ENCODE measurements at places on chromosomes 1 and 21.

DNA sequence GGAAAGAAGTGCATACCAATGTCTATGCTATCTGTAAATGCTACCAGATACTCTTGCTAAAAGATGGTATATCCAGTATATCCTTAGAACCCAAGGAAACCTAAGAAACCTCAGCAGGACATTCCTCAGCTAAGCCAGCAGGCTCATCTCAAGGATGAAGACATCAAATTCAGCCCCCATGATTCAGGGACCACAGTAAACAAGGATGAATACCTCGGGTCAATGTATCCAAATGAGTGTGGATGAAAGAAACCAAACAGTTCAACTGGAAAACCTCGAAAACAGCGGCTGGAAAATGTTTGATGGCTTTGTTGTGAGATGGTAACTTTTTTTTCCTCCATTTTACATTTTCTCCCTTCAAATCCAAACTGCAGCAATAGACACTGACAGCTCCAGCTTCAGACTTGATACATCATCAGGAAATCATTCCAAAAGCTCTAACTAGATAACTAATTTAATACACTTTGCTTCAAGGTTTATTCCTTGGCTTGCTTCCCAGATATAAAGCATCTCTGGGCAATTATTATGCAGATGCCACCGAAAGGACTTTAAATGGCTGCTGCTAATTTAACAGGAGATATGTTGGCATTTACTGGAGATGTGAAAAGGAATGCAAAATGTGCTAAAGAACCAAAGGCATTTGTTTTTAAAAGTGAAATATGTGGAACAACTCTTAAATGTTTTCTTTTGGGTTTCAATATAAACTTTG, 73.6 kb downstream of the SMYD2 start:
- DNase-seq: no peak

- DNase-seq: no peak
Observed at GRCh38 chr1:98468111-98468717, 193.3 kb upstream of the SNX7 start.

DNA sequence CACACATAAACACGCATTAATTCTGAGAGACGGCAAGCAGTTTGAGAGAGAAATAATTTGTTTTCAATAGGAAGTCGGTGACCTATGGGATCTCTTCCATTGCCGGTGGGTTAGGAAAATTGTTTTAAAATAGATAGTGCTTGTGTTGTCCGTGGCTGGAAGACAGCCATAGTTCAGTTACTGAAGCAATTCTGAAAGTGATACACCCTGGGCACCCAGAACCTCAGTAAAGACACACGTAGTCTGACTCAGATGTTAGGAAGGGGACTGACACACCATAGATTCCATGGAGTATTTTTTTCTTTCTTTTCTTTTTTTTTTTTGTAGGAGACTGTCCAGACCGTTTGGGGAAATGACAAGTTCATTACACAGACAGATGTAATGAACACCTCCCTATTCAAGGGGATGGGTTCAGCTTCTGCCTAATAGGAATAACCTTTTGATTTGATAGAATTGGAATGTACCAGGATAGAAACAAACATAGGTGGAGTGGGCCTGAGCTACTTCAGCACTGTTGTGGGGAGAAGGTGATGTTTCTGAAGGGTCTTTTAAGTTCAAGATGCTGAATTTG, 1.6 kb downstream of the C1orf21 start:
- no peak for DNase-seq

DNA sequence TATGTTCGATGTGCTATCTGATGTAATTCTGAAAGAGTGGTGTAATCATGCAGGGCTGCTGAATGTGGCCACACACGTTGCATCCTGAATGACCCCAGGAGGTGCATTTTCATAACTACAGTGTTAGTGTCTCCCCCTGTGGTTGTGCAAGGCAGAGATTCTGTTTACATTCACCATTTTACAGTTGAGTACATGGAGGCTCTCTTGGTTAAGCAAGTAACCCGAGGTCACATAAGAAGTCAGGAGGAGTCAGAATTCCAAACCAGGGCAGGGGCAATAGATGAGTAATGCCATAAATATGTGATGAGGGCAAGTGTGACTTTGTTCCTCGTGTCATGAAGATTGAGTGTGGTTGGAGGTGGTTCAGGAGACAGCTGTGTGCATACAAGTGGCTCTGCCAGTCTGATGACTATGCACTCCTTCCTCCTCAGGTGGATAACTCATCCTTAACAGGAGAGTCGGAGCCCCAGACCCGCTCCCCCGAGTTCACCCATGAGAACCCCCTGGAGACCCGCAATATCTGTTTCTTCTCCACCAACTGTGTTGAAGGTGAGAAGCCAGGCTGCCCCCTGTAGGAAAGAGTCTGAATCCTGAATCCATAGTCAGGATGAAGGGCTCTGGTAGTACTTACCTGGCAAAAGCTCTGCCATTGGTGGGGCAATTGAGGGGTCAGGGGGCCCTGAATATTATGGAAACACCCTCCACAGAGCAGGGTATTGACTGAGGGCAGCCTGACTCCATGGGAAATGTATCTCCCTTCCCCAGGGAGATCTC, 9.3 kb downstream of the ATP1A2 start:
- no peak for DNase-seq

- no peak for DNase-seq
Observed at GRCh38 chr21:16047904-16048303, 318.1 kb downstream of the USP25 start.

DNA sequence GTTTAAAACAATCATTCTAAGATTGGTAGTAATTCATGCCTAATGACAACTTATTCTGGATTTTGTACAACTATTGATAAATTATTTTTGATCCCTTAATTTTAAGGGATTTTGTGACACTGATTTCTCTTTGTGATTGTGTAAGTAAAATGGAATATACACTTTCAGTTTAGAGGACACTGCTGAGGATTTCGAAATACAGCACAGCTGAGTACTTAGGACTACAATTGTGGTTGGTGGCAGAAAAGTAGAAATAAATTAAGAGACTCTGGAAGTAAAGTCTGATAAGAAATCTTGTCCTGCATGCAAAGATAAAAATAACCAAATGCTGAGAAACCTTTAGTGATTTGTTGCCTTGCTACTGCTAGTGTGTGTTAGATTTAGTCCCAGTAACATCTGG, 40.0 kb downstream of the TYW3 start:
- DNase-seq: no peak

DNA sequence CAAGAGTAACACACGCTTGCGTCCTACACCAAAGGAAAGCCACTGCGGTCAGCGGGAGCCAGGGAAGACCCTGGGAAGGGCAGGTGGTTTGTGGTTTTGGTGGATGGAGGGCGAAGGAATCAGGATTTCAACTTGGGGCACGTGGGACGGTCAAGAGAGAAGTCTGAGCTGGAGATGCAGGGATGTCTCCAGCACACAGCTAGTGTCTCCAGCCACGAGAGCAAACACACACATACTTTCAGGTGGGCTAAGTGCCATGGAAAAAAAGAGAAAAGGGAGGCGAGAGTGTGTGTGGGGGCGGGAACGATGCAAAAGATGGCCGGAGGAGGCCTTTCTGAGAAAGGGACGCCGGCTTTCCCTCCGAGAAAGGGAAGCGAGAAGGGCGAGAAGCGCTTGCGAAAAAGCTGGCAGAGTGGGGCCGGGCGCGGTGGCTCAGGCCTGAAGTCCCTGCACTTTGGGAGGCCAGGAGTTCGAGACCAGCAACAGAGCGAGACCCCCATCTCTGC, 1.4 kb upstream of the SRRM1 start:
- peak; percentile 46 for DNase-seq

GRCh38 chr1:4584449-4584848, 70.0 kb upstream of the AJAP1 start:
- DNase-seq: no peak

DNA sequence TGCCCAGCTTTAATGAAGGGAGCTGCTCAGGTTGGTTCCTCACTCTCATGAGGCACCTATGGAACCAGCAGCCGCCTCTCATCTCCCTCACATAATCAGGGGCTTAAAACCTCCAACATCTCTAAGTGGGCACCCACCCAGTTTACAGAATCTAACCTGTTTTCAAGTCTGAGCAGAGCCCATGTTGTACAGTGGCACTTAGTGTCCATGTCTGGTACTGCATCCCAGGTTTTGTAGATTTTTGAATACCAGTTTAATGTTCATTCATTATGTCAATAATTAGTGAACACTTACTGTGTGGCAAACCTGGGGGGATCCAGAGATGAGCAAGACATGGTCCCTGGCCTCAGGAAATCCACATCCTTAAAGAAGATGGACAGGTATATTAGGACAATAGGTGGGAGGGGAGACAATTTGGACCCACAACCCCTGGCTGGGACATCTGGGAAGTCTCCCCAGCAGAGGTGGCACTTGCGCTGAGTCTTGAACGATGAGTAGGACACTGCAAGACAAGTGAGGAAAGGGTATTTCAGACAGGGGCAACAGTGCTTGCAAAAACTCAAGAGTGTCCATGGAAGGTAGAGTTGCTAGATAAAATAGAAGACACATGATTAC, 83.3 kb downstream of the LACTBL1 start:
- no peak for DNase-seq

DNA sequence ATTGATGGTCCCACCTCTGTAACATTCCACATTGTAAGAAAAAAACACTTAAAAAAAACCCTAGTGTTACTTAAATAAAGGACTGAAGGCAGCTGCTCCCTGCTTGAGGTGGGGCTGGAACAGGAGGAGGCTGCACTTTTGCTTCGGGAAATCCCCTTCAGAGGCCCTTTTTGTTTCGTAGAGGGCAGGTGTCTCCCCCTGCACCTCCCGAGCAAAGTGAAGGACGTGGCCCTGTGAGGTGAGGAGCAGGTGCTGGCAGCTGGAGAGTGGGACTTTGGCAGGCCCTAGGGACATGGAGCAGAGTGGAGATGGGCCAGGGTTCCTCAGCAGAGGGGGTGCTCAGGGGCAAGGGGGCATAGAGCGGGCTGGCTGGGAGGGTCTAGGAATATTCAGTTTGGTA, 33.4 kb upstream of the WNT4 start:
- DNase-seq: peak; percentile 31

GRCh38 chr1:8926707-8927694, 18.7 kb upstream of the CA6 start:
- DNase-seq: no peak

DNA sequence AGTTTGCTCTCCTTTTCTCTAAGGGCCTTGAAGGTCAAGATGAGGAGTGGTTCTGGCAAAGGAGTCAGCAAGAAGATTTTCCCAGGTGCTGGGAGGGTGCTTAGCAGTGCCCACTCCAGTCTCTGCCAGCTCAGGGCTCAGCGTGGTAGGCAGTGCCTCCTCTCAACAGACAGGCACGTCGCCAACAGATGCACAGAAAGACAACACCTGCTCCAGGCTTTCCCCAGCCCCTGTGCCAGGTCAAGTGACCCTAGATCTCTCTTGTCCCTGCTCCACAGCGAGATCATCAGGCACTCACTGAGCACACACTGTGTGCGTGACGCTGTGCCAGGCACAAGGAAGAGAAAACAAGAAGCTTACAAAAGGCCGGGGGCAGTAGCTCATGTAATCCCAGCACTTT, 86.0 kb downstream of the CASZ1 start:
- DNase-seq: no peak

DNA sequence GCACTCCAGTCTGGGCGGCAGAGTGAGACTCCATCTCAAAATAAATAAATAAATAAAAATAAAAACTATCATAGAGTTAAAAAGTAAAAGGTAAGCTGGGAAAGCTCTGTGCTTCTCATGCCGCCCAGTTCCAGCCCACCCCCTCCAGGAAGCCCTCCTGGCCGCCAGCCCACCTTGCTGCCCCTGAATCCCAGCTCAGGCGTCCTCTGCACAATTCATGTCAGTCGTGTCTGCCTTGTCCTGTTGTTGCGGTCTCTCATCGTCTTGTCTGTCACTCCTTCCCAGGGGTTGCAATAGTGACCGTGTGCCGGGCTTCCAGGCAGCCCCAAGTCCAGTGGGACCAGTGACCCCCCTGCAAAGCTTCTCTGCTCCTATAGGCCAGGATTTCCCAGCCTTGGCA, 44.1 kb downstream of the RSPH1 start:
- DNase-seq: no peak

- no peak for DNase-seq
Observed at GRCh38 chr1:153563483-153563901, 2.2 kb downstream of the S100A2 start.

DNA sequence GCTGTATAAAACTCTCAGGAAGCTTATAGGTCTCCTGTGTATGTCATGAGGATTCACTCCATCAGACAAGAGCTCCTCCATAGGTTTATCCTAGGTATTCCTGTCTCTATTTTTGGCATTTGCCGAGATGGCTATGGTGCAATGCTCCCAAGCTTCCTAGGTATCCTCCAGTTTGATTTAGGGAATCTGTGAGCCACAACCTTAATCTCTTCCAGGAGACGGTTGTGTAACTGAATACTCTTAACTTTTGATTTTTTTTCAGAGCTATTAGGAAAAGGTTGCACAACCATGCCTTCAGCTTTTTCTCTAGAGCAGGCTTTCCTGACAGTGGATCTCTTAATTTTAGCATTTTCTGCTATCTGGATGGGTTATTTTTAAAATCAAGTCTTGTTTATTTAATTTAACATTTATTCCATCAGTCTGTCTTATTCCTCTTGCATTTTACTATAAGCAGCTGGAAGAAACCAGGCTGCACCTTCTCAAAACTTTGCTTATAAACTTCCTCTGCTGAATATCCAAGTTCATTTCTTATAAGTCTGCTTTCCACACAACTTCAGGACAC, 69.4 kb upstream of the BACE2 start:
- no peak for DNase-seq

DNA sequence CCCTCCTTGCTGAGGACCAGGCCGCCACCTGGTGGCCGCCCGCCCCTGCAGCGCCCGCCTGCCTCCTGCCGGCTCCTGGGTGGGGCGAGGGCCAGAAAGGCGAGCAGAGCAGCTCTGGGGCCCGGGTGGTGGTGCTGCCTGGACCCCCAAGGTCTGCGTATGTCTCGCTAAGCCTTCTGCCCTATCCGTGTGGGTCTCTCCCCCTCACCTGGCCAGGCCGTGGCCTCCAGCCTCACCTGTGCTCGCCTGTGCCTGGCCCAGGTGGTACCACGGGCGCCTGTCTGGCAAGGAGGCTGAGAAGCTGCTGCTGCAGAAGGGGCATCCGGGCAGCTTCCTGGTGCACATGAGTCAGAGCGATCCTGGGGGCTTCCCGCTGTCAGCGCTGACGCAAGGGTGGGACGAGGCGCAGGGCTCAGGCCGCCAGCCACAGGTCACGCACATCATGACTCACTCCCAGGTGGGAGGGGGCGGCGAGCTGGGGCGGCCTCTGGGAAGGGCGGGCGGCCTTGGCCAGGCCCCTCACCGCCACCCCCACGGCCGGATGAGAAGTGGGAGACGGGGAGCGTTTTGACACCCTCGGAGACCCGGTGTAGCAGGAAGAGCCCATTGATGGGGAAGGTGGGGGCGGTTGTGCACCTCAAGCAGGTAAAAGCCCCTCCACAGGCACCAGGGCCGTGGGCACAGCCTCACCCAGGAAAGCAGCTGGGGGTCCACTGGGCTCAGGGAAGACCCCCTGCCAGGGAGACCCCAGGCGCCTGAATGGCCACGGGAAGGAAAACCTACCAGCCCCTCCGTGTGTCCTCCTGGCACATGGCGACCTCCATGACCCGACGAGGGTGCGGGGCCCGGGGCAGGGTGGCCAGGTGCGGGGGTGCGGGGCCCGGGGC, 9.9 kb downstream of the RNF223 start:
- peak; percentile 90 for DNase-seq

GRCh38 chr1:99139876-99140275, 124.4 kb upstream of the PLPPR4 start:
- DNase-seq: no peak

GRCh38 chr1:46747683-46748288, 28.9 kb upstream of the EFCAB14 start:
- DNase-seq: peak; percentile 6

Data from stimulated activated CD4-positive, alpha-beta T cell treated with anti-CD3 and anti-CD28 coated beads, Interleukin-2, amount 100 ng/mL, for 24 hours (primary cell).